ENCODE measurements at places on chromosomes 2 and 18. TPM values are rescaled to one million over a fixed set of nuclear protein-coding genes. Genes with fewer than 3 reads are reported as not detected.

Gene MOCOS
- 1.4 TPM for total RNA-seq

Gene DSC3
- not detected for total RNA-seq

Gene CABYR
- total RNA-seq, result 1.3 TPM

Gene UGT1A10
- total RNA-seq, result not detected

Gene SNED1
- total RNA-seq, result 37.1 TPM

Gene FBXO48
- 1.1 TPM for total RNA-seq

Gene TMEM200C
- under 0.01 TPM for total RNA-seq

Gene KDM3A
- total RNA-seq, result 47.8 TPM

GRCh38 chr2:83874712-83875430 lies 584.2 kb downstream of the SUCLG1 start:
- no peak for DNase-seq

DNA sequence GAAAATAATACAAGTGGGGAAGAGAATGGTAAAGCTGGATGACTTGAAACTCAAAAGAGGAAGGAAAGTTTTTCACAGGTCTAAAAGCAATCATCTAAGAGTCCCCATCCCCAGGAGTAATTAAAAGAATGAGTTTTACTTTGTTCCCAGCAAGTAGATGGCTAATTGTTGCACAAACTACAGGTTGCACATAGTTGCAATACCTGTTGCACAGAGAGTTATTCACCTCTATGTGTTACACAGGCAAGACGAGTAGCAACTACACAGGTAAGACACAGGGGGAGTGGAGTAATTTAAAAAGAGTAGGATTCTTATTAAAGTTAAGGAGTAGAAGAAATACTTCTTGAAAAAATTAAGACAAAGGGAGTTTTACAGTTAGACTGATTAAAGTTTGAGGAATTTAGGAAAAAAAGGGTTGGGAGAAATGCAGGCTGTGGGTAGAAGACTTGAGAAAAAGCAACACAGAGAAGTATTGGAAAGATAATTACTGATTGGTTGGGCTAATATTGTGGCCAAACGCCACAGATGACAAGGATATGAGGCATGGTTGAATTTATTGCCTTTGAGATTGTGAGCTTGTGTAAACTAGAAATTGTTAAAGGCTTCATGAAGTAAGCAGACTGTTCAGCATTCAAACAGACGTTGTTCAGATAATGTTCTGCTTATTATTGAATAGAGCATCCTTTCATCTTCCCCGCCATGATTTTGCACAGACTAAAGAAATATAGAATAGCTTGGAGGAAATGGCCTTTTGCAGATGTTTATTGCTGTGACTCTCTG lies 699.3 kb downstream of the NR4A2 start:
- no peak for DNase-seq

DNA sequence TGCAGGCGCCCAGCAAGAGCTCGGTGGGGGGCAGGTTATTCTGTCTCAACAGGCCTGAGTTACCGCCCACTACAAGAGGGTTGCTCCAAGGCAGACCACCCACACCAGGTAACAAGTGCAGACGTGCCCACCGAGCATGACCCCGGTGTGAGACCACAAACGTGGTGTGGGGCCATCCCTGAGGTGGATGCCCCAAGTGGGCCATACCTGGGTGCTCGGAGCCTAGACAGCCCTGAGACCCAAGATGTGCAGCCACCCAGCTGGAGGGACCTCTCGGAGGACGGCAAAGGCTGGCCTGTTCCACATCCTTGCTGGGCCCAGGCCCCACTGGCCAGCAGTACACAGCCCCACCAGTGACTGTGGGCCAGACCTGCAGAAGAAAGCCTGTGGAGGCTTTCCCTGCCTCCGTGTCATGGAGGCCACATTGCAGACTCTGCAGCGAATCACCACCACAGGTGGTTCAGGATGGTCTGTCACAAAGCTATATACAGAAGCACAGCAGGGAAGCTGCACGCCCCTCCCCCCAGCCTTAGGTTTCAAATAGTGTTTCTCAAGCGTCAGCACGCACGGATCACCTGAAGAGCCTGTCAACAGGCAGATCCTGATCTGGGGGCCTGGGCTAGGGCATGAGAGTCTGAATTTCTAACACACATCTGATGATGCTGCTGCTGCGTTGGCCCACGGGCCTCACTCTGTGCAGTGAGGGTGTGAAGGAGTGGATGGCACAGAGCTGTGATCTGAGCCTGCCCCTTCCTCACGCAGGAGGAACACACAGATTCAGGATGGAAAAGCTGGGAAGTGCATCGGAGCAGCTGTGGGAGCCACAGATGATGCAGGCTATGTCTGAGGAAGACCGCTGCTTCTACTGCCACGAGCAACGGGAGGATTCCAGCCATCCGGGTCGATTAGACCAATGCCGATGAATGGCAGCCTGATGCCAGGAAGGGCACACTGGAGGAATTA lies 96.8 kb downstream of the UXS1 start:
- DNase-seq, result no peak

GRCh38 chr18:9405130-9405529 lies 70.2 kb upstream of the RALBP1 start:
- DNase-seq, result no peak

GRCh38 chr2:181389524-181389923 lies 67.7 kb upstream of the ITGA4 start:
- DNase-seq, result no peak

GRCh38 chr2:70920367-70920715 lies 15.4 kb upstream of the ATP6V1B1 start:
- peak; percentile 35 for DNase-seq

DNA sequence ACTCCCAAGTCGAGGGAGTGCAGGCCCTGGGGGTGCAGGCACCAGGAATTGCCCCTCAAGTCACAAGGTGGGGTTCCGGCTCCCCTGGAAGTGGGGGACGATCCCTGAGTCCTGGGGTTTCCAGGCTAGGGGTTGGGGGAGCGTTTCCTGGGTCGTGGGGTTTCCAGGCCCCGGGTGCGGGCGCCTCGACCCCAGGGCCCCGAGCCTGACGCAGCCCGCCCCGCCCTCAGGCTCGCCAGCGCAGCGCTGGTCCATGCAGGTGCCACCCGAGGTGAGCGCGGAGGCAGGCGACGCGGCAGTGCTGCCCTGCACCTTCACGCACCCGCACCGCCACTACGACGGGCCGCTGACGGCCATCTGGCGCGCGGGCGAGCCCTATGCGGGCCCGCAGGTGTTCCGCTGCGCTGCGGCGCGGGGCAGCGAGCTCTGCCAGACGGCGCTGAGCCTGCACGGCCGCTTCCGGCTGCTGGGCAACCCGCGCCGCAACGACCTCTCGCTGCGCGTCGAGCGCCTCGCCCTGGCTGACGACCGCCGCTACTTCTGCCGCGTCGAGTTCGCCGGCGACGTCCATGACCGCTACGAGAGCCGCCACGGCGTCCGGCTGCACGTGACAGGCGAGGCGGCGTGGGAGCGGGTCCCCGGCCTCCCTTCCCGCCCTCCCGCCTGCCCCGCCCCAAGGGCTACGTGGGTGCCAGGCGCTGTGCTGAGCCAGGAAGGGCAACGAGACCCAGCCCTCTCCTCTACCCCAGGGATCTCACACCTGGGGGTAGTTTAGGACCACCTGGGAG lies 12.0 kb downstream of the SIGLEC15 start:
- no peak for DNase-seq

- no peak for DNase-seq
Observed at GRCh38 chr18:13267431-13267873, 48.9 kb downstream of the LDLRAD4 start.

DNA sequence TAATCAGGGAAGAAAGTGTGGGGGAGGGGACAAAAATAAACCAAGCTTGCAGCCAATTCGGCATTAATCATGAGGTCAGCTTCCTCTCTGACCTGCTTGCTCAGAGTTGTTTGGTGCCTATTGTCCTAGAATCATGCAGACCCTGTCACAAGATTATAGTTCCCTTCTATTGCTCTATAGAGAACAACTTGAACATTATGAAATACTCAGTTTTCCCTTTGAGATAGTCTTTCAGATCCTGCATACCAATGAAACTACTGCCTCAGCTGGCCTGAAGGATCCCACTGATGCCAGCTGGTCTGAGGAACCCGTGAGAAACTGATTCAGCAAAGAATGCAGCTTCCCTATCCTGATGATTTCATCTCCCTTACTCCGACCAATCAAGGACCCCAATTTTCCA lies 955 bp upstream of the BBS5 start:
- DNase-seq, result no peak

DNA sequence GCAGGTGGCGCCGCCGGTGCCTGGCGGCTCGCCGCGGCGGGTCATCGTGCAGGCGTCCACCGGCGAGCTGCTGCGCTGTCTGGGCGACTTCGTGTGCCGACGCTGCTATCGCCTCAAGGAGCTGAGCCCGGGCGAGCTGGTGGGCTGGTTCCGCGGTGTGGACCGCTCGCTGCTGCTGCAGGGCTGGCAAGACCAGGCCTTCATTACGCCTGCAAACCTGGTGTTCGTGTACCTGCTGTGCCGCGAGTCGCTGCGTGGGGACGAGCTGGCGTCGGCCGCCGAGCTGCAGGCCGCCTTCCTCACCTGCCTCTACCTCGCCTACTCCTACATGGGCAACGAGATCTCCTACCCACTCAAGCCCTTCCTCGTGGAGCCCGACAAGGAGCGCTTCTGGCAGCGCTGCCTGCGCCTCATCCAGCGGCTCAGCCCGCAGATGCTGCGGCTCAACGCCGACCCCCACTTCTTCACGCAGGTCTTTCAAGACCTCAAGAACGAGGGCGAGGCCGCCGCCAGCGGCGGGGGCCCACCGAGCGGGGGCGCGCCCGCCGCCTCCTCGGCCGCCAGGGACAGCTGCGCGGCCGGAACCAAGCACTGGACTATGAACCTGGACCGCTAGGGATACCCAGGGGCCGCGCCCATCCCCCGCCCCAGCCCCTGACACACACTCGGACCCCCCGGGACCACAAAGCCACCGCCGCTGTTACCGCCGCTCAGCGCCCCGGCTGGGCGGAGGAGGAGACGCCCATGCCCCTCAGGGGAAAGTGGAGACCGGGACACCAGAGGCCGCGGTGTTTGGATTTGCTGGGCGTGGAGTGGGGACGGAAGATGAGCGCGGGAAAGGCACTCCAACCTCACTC lies 1.1 kb downstream of the CDK5R2 start:
- DNase-seq, result no peak

- no peak for DNase-seq
Observed at GRCh38 chr2:67412424-67412823, 15.3 kb downstream of the ETAA1 start.

- no peak for DNase-seq
Observed at GRCh38 chr18:58174285-58174684, 130.3 kb downstream of the NEDD4L start.

GRCh38 chr2:231918501-231919330 lies 7.5 kb downstream of the NPPC start:
- DNase-seq, result no peak

- DNase-seq, result no peak
Observed at GRCh38 chr2:219681694-219682300, 54.4 kb downstream of the SLC4A3 start.

DNA sequence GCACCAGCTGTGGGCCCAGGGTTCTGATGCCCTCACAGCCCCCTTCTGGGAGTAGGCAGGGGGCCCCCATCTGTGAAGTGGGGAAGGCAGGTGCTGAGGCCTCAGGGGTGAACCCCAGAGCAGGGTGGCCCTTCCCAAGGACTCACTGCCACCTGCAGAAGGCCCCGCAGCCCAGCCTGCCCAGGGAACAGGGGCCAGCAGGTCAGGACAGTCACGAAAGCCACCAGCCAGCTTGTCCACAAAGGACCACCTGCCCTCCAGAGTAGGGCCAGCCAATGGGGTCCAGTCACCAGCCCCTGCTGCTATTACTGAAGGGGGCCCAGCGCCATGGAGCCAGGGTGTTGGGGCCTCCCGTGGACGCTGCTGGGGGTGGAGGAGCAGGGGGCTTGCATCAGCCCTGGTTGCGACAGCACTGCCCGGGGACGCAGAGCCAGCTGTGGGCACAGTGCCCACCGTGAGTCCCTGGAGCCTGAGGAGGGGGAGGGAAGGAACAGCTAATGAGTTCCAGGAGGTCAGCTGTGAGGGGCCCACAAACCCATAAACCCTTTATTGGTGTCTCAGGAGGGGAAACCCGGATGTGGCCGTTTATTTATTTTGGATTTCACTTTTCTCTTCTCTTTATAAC lies 11.5 kb upstream of the SNED1 start:
- DNase-seq, result peak; percentile 82

DNA sequence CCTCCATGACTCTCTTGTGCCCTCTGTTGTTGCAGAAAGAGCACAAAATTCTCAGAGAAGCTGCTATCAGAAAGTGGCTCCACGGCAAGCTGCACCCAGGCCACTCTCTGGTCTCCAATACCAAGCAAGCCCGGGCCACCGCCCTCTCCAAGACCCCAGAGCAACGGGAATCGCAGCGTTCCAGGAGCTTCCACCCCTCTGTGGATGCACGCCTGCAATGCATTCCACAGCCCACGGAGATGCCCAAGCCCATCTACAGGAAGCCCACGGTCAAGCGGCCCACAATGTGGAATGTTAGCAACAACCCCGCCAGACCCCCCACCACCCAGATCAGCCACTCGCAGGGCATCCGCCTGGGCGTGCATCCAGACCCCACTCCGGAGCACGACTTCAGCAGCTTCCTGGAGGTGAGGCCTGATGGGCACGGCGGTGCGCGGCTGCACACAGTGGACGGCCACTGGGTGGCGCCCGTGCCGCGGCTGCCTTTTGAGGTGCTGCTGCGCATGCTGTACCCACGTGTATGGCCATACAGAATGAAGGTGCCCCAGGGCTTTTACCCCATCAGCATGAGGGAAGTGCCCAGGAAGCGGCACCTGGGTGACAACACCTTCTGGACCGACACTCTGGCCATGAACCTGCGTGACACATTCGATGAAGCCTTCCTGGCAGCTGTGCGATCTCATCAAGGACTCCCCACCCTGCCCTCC lies 6.3 kb downstream of the ANKRD53 start:
- DNase-seq, result peak; percentile 71

DNA sequence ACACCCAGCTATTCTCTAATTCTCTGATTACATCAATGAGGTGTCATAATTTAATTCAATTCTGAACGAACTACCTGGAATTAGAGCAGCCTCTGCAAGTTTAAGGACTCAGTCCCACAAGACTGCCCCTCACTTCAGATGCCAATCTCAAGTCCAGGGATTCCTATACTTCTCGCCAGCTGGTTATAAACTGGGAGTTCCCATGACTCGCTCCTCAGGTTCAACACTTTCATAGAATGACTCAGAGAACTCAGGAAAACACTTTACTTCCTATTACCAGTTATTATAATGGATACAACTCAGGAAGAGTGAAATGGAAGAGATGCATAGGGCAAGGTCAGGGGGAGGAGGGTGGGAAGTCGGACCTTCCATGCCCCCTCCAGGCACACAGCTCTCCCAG lies 112.3 kb upstream of the ATP5MC3 start:
- DNase-seq, result no peak

GRCh38 chr2:42942214-42942989 lies 150.0 kb upstream of the HAAO start:
- no peak for DNase-seq

- peak; percentile 80 for DNase-seq
Observed at GRCh38 chr2:233061591-233062450, 1.7 kb downstream of the INPP5D start.

- no peak for DNase-seq
Observed at GRCh38 chr18:23727707-23728493, 38.6 kb downstream of the LAMA3 start.

Data from sigmoid colon (tissue), 7 donors.